ENCODE measurements at places on chromosomes 4 and X.

- no peak for DNase-seq
Observed at GRCh38 chrX:39527025-39527424, 570.7 kb downstream of the BCOR start.

DNA sequence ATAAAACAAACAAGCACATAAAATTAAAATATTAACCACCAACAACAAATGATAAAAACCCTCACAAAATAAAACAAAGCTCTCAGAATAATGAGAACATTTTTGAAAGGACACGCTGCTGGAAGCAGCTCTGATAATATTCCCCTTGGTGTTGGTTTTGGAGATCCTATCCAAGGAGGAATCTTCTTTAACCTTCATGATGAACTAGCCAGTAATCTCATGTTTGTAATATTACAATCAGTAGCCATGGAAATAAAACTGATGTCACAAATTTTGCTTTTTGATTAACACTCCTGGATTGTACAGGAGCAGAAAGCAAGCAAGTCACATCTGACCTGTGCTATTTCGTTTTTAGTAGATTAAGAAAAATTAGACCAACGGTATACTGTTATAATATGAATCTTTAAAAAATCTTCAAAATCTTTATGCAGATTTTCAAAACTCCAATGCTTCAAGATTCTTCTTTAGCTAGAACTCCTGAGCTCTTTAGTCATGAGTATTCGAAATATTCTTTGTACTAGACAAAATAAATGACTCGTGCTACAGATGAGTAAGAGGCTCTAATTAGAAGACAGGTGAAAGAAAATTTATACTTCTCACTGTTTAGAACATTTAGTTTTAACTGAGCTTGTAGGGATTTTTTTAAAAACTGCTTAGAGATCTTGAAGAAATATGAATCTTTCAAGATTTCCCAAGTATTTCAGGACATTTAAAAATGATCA is 154.1 kb downstream of the RASL11B start:
- DNase-seq = no peak

GRCh38 chr4:8107146-8107657 is 51.4 kb downstream of the ABLIM2 start:
- no peak for DNase-seq

GRCh38 chr4:8775751-8776355 is 95.8 kb downstream of the HMX1 start:
- DNase-seq = no peak

- no peak for DNase-seq
Observed at GRCh38 chr4:2859514-2859913, 15.9 kb downstream of the ADD1 start.

- no peak for DNase-seq
Observed at GRCh38 chr4:131534944-131535645, 1614.0 kb upstream of the PCDH10 start.

DNA sequence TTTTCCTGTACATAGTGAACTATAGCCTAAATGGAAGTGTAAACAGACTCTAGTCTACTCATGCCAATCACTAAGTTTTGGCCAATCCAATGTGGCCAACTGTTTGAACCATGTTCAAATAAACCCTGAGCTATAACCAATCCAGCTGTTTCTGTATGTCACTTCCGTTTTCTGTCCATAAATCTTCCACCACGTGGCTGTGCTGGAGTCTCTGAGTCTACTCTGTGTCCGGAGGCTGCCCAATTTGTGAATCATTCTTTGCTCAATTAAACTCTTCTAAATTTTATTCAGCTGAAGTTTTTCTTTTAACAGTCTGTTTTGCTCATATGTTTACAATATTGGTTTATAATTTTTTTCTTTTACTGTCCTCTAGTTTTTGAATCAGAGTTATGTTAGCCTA is 112.3 kb upstream of the BANK1 start:
- no peak for DNase-seq

GRCh38 chr4:177396352-177396751 is 45.9 kb downstream of the AGA start:
- DNase-seq = no peak

DNA sequence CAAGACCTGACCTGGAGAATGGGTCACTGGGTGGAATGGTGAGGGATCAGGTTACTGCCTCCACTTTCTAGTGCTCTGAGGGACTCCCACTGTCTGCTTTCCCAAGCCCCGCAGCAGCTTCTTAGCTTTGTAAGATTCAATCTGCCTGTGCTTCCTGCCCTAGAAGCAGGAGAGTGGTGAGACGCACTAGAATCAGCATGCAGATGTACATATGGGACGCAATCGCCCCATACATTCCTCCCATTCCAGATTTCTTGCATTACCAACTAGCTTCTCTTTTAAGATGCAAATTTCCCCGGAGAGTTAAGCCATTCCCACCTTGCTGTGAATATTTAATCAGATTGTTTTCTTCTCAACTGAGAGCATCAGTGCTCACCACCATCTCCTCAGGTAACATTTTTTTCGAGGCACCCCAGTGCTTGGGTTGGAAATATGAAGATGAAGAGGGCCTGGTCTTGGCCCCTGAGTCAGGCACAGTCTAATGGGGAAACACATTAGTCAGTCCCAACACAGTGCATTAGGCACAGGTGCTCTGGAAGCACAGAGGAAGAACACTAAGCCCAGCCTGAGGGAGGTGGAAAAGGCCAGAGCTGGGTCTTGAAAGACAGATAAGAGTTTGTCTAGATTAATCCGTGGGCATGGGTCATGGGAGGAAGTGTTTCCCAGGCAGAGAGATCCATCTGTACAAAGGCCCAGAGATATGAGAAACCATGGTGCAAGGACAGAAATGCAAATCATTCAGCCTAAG is 66.7 kb upstream of the PRPS1 start:
- DNase-seq = no peak

DNA sequence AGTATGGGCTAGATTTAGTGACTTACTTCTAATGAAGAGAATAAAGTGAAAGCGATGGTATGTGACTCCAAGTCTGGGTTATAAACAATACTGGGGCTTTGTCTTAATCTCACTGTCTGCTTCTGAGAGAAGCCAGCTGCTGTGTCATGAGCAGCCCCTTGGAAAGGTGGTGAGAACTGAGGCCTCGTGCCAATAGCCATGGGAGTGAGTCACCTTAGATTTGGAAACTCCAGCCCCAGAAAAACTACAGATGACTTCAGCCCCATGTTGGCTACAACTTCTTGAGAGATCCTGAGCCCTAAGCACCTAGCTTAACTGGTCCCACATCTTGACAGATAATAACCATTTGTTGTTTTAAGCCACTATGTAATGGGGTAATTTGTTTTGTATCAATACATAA is 77.6 kb downstream of the CWH43 start:
- no peak for DNase-seq

DNA sequence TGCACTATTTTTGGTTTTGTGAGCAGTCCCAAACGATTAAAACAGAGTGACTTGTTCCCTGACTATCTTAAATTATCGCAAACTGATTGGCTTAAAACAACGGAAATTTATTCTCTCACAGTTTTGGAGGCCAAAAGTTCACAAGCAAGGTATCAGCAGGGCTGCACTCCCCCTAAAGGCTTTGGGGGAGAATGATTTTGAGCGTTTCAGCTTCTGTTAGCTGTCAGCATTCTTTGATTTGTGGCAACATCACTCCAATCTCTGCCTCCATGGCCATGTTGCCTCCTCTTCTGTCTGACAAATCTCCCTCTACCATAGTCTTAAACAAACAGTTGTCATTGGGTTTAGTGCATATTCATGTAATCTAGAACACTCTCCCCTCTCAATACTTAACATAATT is 459.6 kb upstream of the ATOH1 start:
- no peak for DNase-seq

DNA sequence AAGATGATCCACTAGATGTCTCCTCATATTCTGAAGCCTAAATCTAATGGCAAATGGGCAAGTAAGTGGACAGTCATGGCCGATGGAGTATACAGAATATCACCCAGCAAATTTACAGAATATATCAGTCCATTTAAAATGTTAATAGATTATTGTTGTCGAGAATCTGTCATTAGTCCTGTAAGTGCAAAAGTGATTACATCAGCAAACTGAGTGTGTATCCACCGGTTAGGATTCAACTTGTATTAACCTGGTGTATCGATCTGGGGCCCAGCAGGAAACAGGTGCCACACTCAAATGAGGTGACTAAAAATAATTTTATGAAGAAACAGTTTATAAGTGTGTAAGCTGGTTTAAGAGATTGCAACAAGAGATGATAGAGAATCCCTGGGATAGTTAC is 367.9 kb upstream of the FAM47C start:
- no peak for DNase-seq

- no peak for DNase-seq
Observed at GRCh38 chr4:110046588-110047049, 133.9 kb downstream of the EGF start.

DNA sequence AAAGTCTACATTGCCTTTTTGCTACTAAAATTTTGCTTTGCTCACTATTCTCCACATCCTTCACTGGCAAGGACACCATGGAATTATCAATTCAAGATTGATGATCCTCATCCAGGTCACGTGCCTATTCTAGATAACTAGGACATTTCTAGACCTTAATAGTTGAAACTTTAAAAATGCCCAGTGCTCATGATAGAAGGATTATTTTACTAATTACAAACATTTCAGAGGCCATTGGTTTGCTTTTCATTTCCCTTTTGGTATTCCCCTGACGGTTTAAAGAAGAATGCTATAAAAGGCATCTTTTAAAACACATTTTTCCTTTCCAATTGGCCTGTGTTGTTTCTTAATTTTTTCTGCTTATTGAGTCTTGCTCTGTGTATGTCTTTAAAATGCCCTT is 249.4 kb downstream of the NDST4 start:
- no peak for DNase-seq

GRCh38 chr4:17027495-17027894 is 129.1 kb upstream of the LDB2 start:
- DNase-seq = no peak

DNA sequence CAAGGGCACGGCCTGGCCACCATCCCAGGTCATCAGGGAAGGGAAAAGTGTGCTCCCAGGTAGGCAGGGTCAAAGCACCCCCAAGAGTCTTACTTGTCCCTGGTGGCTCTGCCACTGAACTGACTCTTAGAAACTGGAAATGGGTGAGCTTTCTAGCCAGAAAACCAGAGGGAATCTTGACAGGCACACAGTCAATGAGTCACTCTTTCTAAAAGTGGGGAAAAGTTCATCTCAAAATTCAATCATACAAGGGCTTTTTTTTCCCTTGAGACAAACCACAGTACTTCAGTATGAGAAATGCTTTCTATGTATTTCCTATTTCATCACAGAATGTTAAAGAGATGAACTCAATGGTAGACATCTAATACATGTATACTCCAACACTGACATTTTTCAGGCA is 12.5 kb downstream of the HPF1 start:
- DNase-seq = no peak

DNA sequence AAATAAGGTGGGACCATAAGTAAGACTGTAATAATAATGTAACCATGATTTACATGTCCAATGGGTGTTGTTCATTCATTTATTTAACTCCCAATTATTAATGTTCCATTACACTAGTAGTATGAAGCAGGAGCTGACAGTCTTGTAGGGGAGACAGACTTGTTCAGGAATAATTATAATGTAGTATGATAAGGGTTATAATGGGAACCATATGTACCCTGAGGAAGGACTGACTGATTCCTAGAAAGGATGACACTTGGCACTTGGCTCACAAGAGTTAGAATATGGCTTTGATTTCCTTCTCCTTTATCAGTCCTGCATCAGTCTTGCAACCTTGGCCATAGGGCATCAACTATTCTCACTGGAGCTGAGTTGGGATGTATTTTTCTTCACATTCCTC is 24.2 kb downstream of the PCDH7 start:
- DNase-seq = no peak

DNA sequence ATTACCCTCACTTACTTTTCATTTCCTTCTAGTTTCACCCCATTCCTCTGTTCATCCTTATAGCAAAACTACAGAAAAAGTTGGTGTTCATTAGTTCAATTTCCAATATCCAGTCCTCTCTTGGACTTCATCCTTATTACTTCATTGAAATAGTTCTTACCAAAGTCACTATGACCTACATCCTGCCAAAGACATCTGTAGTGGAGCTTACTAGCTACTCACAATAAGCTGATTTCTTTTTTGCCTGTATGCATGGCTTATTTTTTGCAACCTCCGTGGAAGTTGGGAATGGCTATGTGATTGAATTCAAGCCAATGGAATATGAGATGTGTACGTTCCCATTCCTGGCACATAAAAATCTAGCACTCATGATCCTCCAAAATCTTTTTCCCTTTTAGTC is 4.6 kb upstream of the CDKL2 start:
- no peak for DNase-seq

- DNase-seq = no peak
Observed at GRCh38 chrX:153853902-153854267, 23.5 kb upstream of the PDZD4 start.

DNA sequence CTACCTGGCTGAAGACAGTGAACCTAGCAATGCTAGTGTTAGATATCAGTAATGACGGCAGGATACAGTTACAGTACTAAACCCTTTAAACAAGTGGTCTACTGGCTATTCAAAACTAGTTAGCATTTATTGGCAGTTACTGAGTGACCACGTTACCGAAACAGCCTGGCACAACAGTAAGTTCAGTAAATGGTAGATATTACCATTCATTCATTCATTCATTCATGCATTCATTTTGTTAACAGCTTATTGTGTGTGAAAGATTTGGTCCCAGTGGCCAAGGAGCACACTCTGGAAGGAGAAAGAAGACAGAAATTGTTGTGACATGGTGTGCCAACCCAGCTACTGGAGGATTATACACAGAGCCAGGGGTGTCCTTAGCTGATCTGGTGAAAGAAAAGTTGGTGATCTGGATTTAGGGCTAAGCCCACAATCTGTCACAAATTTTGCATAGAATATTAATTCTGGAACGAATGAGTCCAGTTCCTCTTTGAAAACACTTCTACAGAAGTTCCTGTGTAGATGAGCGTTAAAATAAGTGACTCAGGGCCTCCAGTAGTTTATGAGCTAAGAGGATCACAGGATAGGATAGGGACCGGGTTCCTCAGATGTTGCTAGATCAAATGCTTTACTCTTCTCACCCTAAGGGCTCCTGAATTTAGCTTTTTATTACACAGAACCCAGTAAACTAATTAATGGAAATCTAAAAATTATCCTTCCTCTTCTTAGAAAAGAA is 179.1 kb downstream of the CBR4 start:
- DNase-seq = no peak

DNA sequence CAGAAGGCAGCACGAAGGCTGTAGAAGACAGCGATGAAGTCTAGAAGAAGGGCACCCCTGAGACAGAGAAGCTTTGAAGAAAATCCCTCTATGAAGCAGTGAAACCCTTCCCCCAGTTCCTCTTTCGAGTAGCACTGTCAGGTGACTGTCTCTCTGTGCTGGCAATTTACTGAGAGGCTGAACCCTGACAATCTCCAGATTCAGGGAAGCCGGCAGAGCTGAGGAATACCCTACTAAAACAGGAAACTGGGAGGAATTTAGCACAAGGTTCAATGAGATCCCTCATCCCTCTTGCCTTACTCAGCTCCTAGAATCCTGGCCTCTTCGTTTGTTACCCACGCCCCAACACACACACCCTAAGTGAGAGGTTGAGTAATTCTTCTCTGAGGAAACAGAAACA is 239.7 kb upstream of the NOCT start:
- DNase-seq = no peak
